Naive thymus-derived CD4-positive, alpha-beta T cell (primary cell): ENCODE measurements at places on chromosomes 11 and 22. TPM values are rescaled to one million over a fixed set of nuclear protein-coding genes. Genes with fewer than 3 reads are reported as not detected.

GRCh38 chr11:62352355-62353336 is 15.4 kb downstream of the ASRGL1 start:
- H3K27ac ChIP-seq: no peak overlapping the region
- H3K36me3 ChIP-seq: no peaks in the 10 kb centered on the region
- H3K27me3 ChIP-seq: no peaks in the 10 kb centered on the region
- no peak for DNase-seq
- no peaks in the 10 kb centered on the region for H3K4me1 ChIP-seq
- H3K4me3 ChIP-seq: no peak overlapping the region

DNA sequence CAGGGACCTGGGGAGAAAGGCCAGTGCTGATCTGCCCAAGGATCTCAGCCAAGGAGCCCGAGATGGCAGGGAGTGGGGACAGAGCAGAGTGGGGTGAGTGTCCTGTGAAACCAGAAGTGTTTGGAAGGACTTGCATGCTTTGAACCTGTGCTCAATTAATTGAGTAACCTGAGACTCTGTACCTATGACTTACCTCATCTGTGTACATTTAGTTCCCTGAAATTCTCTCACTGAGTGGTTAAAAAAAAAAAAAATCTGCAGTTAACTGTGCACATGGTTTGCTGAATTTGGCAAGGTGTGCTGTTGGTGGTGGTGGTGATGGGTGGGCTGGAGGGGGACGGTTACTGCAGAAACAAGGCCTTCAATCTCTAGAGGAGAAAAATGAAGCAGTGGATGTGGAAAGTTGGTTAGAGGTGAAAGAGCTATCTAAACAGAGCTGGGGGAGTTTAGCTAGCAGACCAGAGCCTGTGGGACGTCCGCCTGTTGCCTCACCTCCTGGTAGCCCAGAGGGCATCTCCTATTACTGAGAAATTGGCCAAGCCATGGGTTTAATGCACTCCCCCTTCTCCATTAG is 8.3 kb upstream of the SORL1-AS1 start:
- peak overlapping the region; percentile 77 for H3K27ac ChIP-seq
- no peaks in the 10 kb centered on the region for H3K27me3 ChIP-seq
- peaks cover 90% of the 10 kb centered on the region for H3K4me1 ChIP-seq
- no peak for DNase-seq
- H3K4me3 ChIP-seq: peak overlapping the region; percentile 14

DNA sequence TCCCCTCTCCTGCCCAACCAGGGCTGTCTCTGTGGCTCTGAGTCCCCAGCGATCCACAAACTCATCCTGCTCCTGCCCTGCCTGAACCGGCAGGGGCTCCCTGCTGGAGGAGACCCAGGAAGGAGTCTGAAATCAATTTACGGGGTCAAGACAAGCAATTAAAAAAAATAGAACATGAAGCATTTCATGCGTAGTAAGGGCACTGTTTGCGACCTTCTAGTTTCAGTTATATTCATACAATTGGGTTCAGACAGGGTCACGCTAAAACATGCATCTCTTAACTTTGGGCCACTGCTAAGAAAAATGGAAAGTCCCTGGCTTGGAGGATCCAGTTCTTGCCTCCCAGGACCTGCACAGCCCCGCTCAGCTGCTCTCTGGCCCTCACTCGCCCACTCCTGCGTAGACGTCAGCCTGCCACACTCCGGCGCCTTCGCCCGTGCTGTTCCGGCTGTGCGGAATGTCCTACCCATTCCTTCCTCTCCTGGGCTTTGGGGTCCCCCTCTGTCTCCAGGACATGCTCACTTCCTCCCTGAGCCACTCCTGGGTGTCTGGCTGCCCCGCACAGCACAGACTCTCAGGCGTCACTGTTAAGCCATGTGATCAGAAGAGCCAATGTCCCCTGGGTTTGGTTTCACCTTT is 12.8 kb downstream of the NFAM1 start:
- no peak overlapping the region for H3K4me3 ChIP-seq
- H3K27me3 ChIP-seq: no peaks in the 10 kb centered on the region
- H3K4me1 ChIP-seq: no peaks in the 10 kb centered on the region
- no peak for DNase-seq
- no peak overlapping the region for H3K27ac ChIP-seq
- no peaks in the 10 kb centered on the region for H3K36me3 ChIP-seq

DNA sequence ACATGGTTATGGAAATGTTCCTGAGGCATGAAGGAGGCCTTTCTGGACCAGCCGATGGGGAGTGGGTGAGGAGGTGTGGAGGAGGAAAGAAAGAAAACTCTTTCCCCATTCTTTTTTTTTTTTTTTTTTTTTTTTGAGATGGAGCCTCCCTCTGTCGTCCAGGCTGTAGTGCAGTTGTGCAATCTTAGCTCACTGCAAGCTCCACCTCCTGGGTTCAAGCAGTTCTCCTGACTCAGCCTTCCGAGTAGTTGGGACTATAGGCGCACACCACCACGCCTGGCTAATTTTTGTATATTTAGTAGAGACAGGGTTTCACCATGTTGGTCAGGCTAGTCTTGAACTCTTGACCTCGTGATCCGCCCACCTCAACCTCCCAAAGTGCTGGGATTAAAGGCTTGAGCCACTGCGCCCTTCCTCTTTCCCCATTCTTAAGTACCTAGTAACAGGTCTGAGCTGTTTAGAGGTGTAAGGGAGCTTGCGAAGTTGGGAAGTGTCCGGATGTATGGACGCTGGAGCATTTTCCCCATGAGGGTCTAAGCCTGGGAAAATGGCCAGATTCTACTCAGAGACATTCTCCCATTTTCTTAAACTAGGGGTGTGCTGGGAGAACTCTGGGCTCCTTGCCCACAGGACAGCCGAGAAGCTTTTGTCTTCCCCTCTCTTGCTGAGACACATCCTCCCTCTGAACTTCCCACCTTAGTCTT is 135.8 kb downstream of the TEAD1 start:
- no peak for DNase-seq
- no peaks in the 10 kb centered on the region for H3K4me1 ChIP-seq
- H3K36me3 ChIP-seq: no peaks in the 10 kb centered on the region
- no peak overlapping the region for H3K4me3 ChIP-seq

- no peaks in the 10 kb centered on the region for H3K36me3 ChIP-seq
- no peak overlapping the region for H3K4me3 ChIP-seq
- DNase-seq: no peak
- H3K4me1 ChIP-seq: no peaks in the 10 kb centered on the region
- no peaks in the 10 kb centered on the region for H3K27me3 ChIP-seq
Measured at GRCh38 chr11:45651841-45652749, 13.3 kb downstream of the CHST1 start.

DNA sequence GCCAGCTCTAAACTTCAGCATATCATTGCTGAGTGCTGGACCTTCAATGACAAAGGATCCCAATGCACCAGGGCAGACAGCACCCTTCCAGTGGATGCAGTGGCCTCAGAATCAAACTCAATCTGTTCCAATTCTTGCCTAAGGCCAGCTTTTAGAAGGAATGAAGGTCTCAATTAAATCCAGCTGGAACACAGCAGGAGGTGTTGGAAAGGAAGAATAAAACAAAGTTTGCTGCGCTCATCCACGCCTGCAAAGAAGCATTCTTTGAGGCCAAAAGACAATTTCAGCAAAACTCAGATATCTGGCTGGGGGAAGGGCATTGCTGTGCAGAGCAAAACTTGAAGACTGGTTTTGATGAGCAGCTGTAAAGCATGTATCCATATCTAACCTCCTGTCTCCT is 120.7 kb downstream of the CCDC81 start:
- DNase-seq: no peak
- H3K36me3 ChIP-seq: no peaks in the 10 kb centered on the region
- H3K4me1 ChIP-seq: no peaks in the 10 kb centered on the region
- no peak overlapping the region for H3K4me3 ChIP-seq

GRCh38 chr11:12617632-12618031 is 56.6 kb upstream of the TEAD1 start:
- H3K27me3 ChIP-seq: no peaks in the 10 kb centered on the region
- H3K4me3 ChIP-seq: no peak overlapping the region
- DNase-seq: no peak
- H3K27ac ChIP-seq: no peak overlapping the region
- no peaks in the 10 kb centered on the region for H3K36me3 ChIP-seq

DNA sequence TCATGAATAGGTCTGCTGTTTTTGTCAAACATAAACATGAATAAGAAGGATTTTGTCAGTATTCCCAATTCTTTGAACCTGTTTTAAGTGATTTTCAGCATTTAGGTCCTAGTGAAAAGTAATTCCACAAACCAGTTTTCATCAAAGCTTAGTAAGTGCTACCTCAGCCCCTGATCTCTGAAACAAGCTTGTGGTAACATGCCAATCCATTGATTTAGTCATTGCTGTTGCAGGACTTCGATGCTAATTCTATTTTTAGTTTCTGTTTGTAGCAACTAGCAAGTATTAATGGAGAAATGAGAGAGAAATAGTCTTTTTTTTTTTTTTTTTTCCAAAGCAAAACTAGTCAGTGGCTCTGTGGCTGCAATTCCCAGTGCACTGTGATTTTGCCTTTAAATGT is 91.4 kb downstream of the JRKL start:
- no peaks in the 10 kb centered on the region for H3K4me1 ChIP-seq
- H3K4me3 ChIP-seq: no peak overlapping the region
- H3K27me3 ChIP-seq: no peaks in the 10 kb centered on the region

DNA sequence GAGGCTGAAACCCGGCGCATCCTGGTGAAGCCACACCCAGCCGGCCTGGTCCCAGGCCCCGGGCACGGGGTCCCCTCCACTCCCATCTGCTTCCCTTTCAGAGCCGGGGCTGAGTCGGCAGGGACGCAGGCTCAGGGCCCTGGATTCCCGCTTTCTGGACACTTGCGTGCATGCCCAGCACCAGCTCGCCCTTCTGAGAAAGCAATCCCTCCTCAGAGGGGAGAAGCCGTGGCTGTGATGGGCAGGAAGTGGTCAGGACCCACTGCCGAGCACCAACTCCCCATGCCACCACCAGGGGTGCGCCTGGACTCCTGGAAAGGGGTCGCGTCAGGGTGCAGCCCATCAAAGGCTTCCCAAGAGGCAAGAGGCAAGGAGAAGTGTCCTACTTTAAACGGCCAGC is 15.1 kb downstream of the CDKN1C start:
- H3K4me1 ChIP-seq: no peaks in the 10 kb centered on the region
- no peaks in the 10 kb centered on the region for H3K36me3 ChIP-seq
- no peaks in the 10 kb centered on the region for H3K27me3 ChIP-seq
- no peak for DNase-seq
- H3K27ac ChIP-seq: no peak overlapping the region

- peak; percentile 44 for DNase-seq
- peaks cover 5% of the 10 kb centered on the region for H3K4me1 ChIP-seq
- H3K36me3 ChIP-seq: no peaks in the 10 kb centered on the region
- H3K27ac ChIP-seq: no peak within 1 kb of the TSS
- no peaks in the 10 kb centered on the region for H3K27me3 ChIP-seq
Measured at GRCh38 chr11:73308003-73308960, at the start of gene ARHGEF17. ARHGEF17 (plus strand) TSS chr11:73308276; CDS start chr11:73308639, 363 bp downstream.

- peak overlapping the region; percentile 13 for H3K4me3 ChIP-seq
- DNase-seq: no peak
- H3K27me3 ChIP-seq: no peaks in the 10 kb centered on the region
- peaks cover 7% of the 10 kb centered on the region for H3K36me3 ChIP-seq
- peaks cover 32% of the 10 kb centered on the region for H3K4me1 ChIP-seq
- no peak overlapping the region for H3K27ac ChIP-seq
Measured at GRCh38 chr11:117984476-117984875, 1.7 kb upstream of the IL10RA start.

- peaks cover 20% of the 10 kb centered on the region for H3K4me1 ChIP-seq
- DNase-seq: no peak
- no peaks in the 10 kb centered on the region for H3K36me3 ChIP-seq
- no peaks in the 10 kb centered on the region for H3K27me3 ChIP-seq
Measured at GRCh38 chr11:134025082-134025429, 43.8 kb upstream of the JAM3 start.

- no peak for DNase-seq
- no peaks in the 10 kb centered on the region for H3K27me3 ChIP-seq
- H3K4me3 ChIP-seq: no peak overlapping the region
- no peak overlapping the region for H3K27ac ChIP-seq
Measured at GRCh38 chr22:27438271-27438980, 363.1 kb downstream of the MN1 start.

DNA sequence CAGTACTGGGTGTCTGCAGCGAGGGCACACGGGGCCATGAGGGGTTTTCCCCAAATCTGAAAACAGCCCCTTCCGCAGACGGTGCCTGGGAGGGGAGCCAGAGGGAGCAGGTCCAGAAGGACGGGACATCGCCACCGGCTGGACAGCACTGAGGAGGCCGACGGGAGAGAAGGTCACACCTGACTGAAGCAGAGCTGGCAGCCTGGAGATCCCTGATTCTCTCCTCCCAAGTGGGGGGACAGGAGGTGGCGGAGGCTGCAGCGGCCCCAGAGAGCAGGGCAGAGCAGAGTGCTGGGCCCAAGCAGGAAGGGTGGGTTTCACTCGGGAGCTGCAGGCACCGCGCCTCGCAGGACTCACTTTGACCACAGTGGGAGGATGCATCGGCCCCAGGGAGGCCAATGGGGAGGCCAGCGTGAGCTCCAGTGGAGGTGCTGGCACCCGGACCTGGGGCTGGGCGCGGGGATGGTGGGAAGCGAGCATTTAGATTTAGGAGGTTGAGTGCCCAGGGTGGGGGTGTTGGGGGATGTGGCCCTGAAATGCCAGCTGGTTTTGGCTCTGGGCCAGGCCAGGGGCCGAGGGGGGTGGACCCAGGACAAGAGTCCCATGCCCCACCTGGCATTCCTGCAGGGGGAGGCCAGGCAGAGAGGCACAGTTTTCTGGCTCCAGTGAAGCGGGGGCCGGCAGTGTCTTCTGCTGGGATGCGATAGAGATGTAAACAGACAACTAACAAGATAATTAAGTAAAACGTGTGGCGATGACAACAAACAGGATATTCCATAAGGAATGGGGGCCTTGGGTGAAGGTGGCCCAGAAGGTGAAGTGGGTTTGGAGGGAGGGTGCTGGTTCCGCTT is 92.3 kb upstream of the FGF3 start:
- H3K27me3 ChIP-seq: no peaks in the 10 kb centered on the region
- no peak overlapping the region for H3K27ac ChIP-seq

DNA sequence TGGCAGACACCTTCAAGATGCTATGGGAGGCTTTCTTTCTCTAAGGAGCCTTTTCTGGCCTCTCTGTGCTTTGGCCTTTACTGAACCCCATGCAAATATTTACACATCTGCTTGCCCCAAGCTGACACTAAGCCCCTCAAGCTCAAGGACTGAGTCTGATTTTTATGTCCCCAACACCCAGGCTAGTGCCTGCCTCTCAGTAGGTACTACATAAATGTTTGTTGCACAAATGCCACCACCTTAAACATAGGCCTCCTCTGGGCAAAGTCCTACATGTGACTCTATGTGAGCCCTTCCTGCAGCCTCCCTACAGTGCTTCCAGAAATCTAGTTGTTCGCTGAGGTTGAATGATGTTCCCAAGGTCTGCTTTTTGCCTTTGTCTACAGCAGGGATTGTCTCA is 187.6 kb downstream of the DBX1 start:
- H3K4me1 ChIP-seq: no peaks in the 10 kb centered on the region
- H3K27ac ChIP-seq: no peak overlapping the region
- H3K4me3 ChIP-seq: no peak overlapping the region
- no peaks in the 10 kb centered on the region for H3K27me3 ChIP-seq
- no peaks in the 10 kb centered on the region for H3K36me3 ChIP-seq
- no peak for DNase-seq

- no peak overlapping the region for H3K4me3 ChIP-seq
- DNase-seq: no peak
- no peaks in the 10 kb centered on the region for H3K27me3 ChIP-seq
- H3K36me3 ChIP-seq: no peaks in the 10 kb centered on the region
Measured at GRCh38 chr11:109668973-109669634, 247.1 kb downstream of the C11orf87 start.

The APLNR gene
- not detected for polyA plus RNA-seq

The HEPN1 gene
- polyA plus RNA-seq: not detected

The WBP2NL gene
- polyA plus RNA-seq: not detected

The ESAM gene
- 4.1 TPM for polyA plus RNA-seq

The NLRP14 gene
- not detected for polyA plus RNA-seq
